ENCODE measurements at places on chromosomes 11 and 22.
A peak's percentile ranks its signal among the peaks of the same experiment; 100 is the strongest.

DNA sequence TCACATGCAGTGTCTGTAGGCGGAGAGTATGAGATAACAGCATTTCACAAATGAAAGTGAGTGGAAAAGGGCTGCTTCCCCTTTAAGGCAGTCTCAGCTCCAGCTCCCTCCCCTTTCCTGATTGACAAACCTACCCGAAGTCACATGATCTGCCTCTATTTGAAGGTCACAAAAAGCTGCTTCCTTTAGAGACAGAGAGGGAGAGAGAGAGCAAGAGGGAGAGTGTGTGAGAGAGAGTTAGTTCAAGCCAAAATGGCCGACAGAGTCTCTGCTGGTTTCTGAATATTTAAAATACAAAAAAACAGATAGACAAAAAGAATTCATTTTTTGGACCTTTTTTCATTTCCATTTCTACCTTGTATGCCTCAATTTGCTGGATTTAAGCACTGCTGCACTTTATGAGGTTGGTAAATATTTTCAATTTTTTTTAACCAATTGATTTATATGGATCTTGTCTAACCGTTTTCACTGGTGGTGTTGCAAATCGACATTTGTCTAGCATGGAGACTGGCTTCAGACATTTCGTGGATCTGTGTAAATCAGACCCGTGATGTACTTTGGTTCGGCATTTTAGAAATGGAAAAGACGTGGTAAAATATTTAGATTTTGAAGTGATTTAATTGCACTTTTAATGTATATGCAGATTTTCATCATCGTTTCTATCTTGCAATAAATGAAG, at the start of gene TNRC6B:
Gene TNRC6B, plus strand, starts transcription at position 188 of the 679 bp plus-strand sequence. Its CDS starts 211 bp downstream, at position 399.
- peak; percentile 54 for DNase-seq

DNA sequence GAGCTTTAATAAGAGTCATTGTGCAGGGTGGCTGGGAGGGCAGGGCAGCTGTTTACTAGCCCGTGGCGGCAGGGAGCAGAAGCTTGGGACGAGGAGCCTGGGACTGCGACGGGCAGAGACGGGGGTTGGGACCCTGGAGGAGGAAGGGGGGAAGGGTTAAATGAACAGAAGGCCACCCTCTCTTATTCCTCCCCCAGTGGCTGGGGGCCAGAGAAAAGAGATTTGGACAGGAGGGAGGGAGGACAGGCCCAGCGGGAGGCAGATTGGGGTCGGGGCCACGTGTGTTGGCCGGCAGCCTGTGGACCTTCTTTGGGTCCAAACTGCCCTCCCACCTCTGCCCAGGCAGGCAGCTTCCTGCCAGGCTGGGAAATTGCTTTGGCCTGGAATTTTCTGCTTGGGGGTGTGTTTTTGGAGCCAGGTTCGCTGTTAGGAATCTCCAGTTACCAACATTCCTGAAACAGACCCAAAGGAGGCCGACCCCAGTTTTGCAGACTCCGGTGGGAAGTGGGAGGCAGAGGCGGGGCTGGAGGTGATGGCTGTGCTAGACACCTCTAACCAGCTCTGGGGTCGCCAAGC, 50.2 kb downstream of the APOL3 start:
- DNase-seq: no peak

GRCh38 chr22:44422746-44423380, 75.2 kb downstream of the RTL6 start:
- DNase-seq: no peak

GRCh38 chr11:128232588-128232987, 354.8 kb downstream of the ETS1 start:
- no peak for DNase-seq

DNA sequence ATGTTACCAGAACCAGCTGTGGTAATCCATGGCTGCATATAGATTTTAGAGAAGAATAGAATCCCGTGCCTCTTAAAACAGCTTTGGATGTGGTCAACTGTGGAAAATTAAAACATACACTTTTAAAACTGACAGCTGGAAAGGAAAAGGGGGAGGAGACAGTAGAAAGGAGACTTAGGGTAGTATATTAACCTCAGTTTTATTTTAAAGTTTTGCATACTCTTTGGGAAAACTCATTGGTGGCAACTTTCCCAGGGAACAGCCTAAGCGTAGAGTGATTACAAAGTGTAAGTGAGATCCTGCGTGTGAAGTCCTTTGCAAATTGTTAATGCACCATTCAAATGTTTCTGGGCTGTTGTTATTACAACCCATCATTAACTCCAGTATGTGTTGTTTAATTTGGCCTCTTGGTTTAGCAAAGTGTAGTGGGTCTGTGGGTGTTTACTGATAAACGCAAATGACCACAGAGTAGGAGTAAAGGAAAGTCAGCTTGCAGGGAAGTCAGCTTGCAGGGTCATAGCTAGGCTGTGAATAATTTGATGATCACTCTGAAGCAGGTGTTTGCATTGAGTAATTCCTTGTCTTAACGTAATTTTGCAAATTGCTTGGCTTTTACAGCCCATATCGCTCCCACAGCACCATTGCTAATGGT, 88.0 kb upstream of the DBX1 start:
- DNase-seq: no peak
